ENCODE measurements at places on chromosomes 12 and 14.

- no peak for DNase-seq
Observed at GRCh38 chr12:42552822-42553221, 36.7 kb downstream of the PRICKLE1 start.

DNA sequence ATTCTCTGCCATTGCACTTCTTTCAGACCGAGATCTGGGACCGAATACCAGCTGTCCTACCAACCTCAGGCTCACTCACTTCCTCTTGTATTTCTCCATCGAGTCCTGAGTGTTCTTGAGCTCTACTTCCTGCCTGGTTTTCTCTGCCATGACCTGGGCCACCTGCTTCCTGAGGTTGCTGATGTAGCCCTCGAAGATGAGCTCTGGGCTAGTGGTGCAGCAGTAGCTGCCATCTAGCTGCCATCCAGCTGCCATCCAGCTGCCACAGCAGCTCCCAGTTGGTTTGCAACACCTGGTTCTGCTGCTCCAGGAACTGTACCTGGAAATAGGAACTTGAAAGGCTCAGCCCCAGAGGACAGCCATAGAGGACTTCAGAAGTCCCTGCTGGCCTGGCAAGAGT is 15.0 kb upstream of the KRT73 start:
- no peak for DNase-seq

DNA sequence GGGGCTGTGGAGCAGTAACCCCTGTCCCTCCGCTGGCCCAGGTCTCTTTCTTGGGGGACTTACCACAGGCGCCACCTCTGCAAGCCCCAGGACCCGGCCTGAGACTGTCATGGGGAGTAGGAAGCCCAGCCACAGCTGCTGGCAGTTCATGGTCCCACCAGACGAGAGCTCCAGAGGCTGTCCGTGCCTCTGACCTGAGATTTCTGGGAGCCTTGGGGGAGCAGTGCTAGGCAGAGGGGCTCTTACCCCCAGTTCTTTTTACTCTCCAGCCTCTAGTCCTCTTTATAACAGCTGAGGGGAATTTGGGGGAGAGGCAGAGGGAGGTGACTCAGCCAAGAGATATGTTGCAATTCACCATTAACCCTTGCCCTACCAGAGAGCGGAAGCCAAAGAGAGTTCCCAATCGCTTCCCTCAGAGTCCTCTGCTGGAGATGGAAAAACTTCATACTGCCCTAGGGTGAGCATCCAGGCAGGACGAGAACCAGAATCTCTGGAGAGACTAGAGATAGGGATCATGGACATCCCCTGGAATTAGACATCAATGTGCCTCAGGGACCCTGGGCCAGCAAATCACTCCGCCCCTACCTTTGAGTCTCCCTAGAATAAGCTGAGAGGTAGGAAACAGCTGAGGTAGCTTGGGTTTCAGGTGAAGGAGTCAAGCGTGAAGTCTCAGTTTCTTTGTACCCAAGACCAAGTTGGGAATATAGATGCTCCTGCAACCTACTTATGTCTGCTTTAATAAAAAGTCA is at the start of gene MMP19:
Gene MMP19 (minus strand): TSS at position 256 of the 749 bp plus-strand sequence. CDS start 106 bp downstream, at position 150.
- peak; percentile 75 for DNase-seq

DNA sequence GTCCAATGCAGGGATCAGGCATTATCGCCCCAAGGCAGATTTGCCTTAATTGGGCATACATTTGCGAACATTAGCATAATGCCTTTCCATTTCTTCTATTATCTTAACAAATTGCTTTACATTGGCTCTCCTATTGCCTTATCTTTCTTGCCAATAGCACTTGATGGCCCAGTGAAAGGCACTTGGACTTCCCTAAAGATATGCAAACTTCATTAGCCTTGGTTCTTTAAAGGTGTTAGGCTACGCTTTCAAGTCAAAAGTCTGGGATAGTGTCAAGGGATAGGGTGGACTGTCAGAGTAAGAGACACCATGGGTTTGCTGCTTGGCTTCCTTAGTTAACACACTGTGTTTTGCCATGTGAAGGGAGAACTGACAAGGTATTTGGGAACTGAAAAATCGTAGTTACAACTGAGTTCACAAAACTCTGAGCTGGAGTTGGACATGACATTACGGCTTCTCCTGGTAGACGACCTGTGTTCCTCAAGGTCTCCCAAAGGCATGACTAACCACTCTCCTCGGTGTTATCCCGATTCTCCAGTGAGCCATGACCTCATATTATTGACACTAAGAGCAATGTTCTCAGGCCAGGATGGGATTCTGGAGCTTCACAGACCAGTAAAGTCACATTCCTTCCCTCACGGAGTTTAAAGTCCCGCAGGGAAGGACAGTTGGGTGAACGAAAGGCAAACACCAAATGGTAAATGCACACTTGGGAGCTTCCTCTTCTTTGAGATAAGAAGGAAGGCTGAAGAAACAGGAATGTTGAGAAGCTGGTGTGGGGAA is 65.2 kb downstream of the TBC1D30 start:
- DNase-seq = no peak

DNA sequence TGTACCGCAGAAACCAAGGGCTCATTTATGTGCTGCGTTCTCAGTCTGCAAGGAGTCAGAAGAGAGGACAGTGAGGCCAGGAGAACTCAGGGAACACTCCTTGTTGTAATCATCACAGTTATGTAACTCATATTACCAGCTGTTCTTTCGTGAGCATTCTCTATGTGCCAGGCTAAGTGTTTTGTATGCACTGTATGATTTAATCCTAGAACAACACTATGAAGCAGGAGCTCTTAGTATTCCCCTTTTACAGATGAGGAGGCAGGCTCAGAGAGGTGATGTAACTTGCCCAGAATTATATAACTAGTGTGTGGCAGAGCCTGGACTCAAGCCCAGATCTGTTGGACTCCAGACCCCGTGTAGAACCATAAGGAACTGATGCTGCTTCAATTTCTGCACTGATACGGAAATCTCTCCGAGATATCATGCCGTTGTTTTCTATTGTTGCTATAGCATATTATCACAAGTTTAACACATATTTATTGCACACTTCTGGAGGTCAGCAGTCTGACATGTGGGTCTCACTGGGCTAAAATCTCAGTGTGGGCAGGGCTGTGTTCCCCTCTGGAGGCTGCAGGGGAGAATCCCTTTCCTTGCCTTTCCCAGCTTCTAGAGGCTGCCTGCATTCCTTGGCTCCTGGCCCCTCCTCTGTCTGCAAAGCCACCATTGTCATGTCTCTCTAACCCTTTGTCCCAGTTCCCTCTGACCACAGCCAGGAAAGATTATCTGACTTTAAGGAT is 16.3 kb upstream of the CD9 start:
- DNase-seq = no peak

DNA sequence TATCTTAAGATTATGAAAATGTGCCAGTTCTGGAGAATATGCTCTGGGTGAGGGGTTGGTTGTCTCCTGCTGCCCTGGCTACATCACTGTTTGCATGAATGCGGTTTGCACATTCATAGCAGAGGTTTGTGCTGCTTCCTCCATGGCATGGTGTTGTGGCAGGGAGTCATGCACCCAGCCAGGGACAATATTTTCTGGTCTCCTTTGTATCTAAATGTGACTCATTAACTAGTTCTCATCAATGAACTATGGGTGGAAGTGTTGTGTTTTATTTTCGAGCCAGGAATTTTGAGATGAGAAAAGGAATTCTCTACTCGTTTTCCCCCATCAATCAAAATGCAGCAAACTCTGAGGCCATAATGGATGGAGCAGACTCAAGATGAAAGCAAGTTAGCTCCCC is 527.3 kb downstream of the SNAPC1 start:
- DNase-seq = peak; percentile 27

DNA sequence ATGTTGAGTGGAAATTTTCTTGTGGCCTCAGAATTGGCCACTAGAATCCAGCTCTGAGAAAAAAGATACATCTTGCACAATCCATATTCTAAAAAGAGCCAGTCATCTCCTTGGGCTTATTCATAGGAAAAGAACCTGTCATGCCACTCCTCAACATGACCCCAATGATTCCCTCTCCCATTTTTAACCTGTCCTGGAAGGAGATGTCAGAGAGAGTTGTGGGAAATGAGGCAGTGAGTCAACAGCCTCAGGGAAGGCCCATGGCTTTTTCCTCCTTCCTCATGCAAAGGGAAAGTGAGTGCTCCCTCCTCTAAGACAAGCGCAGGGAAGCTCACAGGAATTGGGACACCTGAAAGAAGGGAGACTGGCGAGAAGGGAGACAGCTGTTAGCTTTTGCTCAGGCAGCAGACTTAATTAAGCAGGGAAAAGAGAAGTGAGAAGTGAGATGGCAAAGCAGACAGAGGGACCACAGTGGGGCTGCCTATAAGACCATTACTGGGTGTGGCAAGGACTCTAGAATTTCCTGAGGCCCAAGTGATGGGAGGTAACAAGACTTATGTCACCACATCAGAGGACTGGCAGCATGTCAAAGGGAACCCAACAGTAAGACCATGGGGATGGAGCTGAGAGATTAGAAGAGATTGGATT is 10.2 kb upstream of the DHRS7 start:
- DNase-seq = no peak

DNA sequence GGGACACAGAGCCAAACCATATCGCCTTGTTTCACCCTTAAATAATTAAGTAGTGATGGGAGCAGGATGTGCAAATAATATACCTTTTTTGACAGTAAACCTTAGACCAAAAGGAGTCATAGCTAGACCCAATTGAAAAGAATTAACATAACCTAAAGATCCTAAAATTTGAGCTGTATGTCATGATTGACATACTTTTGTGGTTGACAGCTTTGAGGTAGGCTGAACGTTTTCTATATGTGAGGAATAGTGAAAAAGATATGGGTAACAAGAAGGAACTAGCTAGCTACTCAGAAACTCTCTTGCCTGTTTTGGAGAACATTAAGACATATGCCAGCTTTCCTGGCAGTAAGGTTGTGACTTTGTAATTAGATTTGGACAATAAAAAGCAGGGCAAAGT is 320.6 kb downstream of the KCNC2 start:
- no peak for DNase-seq

GRCh38 chr14:103436533-103436932 is 51.3 kb downstream of the MARK3 start:
- DNase-seq = no peak

Data from A172 (cell line).